Fibroblast of pulmonary artery (primary cell): ENCODE measurements at places on chromosomes 5 and 9.

- DNase-seq: peak; percentile 12
Measured at GRCh38 chr5:141172381-141173204, at the start of gene PCDHB7. Gene PCDHB7, plus strand, starts transcription at chr5:141172644. Its CDS starts 192 bp downstream, at chr5:141172836.

GRCh38 chr5:176190886-176191755 is 47.1 kb upstream of the SIMC1 start:
- DNase-seq: no peak

DNA sequence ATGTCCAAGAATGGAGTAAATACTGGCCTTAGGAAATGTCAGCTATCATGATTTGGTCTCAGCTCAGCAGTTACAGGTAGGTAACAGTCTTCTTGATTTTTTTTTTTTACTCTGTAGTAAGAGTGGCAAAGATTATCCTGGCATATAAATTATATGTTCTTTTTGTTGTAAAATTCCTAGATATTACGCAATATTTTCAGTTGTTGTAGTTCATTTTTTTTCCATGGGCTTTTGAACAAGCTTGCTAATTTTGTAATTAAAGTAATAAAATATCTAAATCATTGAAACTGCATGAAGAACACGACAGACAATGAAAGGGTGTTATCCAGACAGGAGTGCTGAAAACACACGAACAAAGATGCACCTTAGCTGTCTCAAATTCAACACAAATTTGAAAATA is 249.4 kb downstream of the PRDM9 start:
- DNase-seq: no peak

DNA sequence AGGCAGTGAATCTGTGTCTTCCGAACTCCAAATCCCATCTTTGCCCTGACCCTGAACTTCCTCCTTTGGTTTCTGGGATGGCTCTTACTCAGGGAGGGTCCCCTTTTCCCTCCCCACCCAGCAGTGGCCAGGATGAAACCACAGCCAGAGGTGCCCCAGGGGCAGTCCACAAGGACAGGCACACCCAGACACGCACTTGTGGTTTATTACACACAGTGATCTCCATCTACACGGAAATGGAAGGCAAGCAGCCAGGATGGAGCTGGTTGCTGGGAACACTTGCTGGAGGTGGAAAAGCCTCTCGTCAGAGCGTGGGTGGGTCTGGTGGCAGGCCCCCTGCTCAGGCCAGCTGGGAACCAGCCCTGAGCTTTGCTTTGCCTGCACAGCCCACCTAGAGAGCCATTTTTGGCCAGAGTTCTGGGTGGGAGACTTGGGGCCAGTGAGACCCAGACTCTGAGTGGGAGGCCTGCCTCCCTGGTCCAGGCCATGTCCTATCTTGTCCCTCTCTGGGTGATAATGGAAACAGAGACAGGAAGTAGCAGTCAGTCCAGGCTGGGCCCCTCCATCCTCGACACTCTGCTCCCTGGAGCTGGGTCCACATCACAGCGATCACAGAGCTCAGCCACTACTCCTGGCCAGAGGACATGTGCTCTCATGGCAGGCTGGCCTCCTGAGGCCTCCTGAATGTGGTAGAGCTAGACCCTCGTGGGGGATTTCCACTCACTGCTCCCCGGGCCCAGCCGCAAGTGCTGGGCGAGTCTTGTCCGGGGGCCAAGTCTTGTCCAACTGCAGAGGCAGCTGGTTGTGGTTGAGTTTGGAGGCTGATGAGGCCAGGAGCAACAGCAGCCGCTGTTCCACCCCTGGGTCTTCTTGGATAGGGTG is 5.1 kb upstream of the PHYKPL start:
- no peak for DNase-seq

DNA sequence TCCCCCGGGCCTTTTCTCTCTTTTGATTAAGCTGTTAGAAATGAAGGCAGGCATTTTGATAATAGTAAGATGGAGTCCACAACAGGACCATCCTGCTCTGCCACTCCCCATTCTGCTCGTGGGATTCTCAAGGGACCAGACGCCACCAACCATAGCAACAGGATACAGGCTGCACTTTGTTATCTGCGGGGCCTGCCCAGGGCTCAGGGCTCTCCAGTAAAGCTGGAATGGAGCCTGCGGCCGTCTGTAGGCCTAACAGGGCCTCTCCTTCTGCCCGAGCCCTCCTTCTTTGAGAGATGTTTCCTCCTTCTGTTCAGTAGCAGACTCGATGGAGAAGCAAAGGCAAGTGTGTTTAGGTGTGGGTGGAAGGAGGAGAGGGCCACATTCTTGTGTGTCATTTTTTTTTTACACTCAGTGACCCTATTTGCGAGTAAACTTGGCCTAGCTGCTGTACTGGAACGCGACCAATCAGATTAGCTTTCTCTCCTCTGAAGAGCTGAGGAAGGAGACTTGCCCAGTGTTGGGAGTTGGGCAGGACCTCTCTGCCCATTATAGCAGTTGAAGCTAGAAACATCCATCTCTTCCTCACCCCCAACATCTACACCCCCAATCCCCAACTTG is 8.9 kb upstream of the EPB41L4B start:
- peak; percentile 39 for DNase-seq

DNA sequence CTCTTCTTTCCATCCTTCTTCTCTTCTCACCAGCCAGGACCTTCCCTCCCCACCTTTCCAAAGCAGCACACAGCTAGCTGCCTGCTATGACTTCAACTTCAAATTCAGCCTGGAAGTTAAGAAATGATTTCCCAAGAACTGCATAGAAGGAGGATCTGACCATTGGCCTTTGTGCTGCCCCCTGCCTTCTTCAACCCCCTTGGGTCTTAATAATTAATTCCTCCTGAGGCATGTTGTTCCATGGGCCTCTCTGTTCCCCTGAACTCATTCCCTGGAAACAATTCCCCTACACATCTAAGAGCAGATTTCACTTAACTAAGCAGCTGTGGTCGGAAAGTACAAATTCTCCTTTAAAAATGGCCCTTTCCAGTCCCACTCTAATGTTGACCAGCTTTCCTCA is 62.4 kb downstream of the ADAMTS12 start:
- DNase-seq: no peak

DNA sequence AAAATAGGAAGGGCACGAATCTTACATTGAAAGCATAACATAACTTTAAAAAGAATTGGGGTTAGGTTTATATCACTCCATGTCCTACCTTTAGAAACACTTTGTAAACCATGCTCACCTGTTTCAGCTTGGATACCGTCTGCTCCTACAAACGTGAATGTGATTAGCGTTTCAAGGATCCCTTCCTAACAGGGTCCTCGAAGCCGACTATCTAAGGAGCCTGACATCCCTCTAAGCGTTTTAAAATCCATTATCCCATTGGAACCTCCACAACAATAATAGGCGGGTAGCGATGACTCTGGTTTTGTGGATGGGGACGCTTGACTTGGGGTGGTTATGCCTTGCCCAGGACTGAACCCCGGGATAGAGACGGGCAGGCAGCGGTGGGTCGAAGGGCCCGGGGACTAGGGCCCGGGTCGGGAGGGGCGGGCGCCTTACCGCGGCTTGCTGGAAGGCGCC is 937 bp downstream of the SVEP1 start:
- DNase-seq: no peak

GRCh38 chr5:66829358-66829674 is 233.1 kb downstream of the MAST4 start:
- no peak for DNase-seq

DNA sequence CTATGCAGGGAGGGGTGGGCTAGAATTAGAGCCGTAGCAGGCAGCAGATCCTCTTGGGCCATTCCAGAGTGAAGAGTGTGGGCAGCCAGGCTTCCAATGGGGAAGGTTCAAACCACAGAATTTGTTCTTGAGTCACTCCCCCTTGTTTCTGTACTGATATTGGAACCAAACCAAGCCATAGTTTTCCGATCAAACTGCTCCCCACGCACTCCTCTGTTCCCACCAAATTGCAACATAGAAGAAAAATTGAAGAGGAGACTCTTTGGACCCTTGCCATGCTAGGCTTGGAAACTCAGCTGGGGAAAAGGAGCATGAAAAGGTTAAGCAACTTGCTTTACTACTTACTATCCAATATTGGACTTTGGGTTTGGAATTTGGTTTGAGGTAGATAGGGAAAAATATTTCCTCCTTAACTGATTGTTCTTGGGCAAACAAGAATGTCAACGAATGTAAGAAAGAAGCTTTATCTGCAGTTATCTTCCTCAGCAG is 165.8 kb upstream of the NR3C1 start:
- peak; percentile 97 for DNase-seq

- peak; percentile 35 for DNase-seq
Measured at GRCh38 chr9:112831281-112831851, 59.3 kb downstream of the SLC46A2 start.

DNA sequence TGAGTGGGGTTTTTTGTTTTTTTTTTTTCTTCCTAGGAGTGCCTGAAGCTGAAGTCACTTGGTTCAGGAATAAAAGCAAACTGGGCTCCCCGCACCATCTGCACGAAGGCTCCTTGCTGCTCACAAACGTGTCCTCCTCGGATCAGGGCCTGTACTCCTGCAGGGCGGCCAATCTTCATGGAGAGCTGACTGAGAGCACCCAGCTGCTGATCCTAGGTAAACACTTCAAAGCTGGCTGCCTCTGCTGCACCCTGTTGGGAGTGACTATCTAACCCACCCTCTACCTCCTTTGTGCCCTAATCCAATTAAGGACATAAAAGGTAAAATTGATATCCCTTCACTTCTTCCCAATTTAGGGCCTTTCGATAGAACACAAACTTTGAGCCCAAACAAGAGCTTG is 206.8 kb downstream of the SAXO1 start:
- no peak for DNase-seq

DNA sequence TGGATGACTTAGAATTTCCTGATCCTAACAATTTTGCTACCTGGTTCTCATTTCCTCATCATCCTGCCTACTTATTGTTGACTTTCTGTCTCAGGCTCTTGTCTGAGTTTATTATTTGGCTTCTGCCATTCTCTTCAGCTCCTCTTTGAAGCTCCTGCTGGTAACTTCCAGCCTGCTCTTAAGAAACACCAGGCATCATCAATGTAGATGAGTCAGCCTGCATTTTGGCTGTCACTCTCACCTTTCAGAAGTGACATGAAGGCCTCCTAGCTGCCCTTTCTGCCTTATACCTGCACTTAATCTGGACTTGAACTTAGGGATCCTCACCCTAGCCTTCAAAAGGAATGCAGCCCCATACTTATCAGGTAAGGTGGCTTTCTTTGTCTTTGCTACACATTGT is 551.8 kb upstream of the ZNF608 start:
- DNase-seq: no peak

DNA sequence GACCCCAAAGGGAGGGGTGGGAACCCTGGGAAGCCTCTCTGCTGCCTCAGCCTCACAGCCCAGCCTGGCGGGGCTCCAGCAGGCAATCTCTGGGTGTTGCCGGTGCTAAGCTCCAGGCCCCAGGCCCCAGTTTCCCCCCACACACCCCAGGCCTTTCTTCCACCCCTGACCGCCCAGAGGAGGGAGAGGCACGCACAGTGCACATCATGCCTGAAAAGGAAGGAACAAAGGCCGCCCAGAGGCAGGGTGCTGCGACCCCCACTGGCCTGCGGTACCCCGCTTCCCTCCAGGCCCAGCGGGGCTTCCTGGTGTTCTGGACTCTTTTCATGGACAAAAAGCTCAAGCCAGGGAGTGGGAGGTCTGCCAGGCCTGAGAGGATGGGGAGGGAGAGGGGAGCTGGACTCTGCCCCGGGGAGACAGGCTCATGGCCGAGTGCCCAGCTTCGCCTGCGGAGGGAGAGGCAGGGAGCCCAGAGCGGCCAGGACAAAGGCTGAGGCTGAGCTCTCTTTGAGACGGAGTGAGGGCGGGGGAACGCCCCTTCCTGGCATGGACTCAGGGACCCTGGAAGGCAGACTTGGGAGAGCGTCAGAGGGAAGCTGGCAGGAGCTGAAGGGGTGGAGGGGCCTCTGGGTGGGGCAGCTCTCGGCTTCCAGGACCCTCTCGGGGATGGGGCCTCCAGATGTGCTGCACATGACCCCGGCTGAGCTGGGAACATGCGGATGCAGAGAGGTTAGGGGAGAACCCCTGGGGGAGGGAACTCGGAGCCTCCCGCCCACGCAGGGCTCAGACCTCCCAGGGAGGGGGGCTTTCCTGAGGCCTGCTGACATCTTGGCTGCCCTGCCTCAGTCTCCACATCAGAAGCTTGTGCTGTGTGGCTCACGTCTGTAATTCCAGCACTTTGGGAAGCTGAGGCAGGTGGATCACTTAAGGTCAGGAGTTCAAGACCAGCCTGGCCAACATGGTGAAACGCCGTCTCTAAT is 1.8 kb upstream of the ENTPD2 start:
- peak; percentile 90 for DNase-seq

- no peak for DNase-seq
Measured at GRCh38 chr9:73951147-73951546, 546.0 kb upstream of the RORB start.

GRCh38 chr9:91342575-91342974 is 19.1 kb downstream of the AUH start:
- no peak for DNase-seq

GRCh38 chr9:18798106-18798505 is 234.9 kb downstream of the SAXO1 start:
- DNase-seq: no peak

DNA sequence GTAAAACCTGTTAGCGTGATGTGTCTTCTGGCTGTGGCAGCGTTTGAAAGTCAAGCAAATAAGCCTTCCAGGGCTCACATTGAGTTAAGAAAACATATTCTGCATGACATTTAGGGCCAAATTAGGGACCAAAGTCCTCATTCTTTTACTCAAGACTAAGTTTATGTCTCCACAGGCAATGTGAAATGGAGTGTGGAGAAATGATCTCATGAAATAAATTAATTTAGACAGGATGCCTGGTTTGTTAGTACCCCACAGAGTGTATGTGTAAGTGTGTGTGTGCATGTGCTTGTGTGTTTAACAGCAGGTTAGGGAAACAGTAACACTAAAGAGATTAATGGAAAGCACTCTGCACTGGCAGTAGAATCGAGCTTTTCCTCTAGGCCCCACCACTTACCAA is 82.9 kb upstream of the SNX2 start:
- no peak for DNase-seq

GRCh38 chr5:36536616-36537005 is 69.8 kb upstream of the SLC1A3 start:
- peak; percentile 47 for DNase-seq

DNA sequence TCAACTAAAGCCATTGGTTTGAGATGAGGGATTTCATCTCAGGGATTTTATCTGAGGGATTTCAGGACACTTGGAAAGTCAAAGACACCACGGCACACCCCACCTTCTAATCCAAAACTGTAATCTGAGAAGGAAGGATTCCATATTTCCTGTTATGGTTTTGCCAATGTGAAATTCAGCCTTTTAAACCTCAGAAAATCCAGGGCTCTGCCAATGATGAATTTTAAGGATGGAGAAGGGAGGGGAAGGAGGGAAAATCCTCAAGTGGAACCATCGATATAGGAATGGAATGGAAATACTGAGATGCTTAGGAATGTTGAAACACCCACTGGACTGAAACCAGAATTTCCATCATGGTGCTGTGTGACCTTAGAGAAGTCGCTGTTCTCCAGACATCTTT is 5.3 kb downstream of the C1QTNF3 start:
- DNase-seq: no peak

DNA sequence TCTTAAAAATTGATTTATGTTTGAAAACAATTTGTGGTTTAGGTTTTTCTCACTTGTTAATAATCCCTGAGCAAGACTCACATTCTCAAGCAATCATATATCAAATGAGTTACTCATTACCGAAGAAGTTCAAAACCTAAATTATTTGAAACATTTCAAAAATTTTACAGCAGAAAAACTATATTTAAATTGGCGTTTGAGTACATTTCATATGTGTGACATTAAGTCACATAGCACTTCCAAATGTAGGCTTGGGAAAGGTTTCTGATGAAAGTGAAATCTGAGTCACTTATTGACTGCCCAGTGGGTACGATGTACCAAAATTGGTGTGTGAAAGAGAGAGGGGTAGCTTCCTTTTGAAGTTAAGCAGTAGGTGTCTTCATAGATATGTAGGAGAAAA is 411.4 kb upstream of the SGCD start:
- no peak for DNase-seq

- no peak for DNase-seq
Measured at GRCh38 chr9:6922124-6922676, 164.4 kb downstream of the KDM4C start.
